ENCODE measurements at places on chromosomes 7 and 10.

DNA sequence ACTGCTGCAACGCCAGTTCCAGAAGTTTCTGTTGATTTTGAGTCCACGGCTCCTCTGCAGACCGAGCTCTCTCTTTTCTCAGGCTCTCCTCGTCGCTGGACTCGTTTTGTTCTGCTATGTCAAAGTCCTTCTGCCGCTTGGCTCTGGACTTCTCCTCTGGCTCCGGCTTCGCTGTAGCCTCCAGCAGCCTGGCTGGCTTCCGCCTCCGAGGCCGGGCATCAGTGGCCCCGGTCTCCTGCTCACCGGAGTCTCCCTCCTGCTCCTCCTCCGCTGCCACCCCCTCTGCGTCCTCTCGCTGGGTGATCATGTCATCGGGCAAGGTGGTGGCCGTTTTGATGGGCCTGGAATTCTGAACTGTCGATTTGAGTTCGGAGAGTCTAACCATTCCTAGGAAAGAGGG lies 225.2 kb downstream of the MLLT10 start:
- no peak for DNase-seq

GRCh38 chr7:130069179-130069977 lies 956 bp upstream of the KLHDC10 start:
- no peak for DNase-seq

DNA sequence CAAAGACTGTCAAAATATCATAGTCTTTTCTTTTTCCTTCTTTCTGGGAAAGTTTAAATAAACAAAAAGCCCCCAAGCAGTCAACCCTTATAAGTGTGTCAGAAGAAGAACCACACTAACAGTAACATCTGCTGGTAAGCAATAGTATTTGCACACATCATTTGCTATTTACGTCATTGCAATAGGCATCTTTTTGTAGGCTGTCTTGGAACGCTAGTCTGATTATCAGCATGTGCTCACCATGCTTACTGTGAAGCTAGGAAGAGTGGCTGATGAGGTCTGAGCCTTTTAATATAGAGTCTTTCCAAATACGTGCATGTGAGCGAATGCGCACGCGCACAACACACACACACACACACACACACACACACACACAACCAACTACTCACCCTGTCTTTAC lies 599.0 kb upstream of the TPK1 start:
- DNase-seq = no peak

DNA sequence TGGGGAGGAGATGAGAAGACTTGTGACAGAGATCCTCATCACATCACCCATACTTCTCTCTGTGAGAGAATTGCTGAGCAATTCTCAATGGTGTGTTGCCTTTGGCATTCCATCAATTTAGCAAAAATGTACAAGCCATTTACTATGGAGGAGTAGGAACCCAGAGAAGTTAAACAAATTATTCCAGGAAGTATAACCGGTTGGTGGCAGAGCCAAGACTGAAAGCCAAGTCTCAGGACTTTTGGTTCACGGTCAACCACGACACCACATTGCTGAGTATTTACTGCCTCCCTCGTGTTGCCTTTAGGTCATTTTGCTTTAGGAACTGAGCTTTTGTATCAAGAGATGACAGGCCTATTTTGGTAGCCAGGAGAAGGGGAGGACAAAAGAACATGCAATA lies 88.0 kb upstream of the ELMO1 start:
- DNase-seq = no peak

DNA sequence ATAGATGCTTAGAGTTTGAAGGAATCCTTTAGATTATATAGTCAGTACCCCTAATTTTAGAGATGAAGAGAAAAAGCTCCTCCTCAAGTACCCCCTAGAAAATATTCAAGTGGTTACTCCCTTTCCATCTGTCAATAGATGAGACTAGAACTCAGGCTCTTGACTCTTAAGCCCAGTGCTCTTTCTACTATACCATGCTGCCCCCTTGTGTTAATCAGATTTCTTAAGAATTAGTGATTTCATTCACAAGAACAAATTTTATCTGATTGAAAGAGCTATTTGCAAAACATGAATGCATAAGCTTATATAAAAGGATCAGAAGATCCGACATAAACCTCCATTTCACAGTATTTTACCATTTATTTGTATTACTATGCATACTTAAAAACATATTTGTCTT lies 179.3 kb downstream of the TFEC start:
- DNase-seq = peak; percentile 66

- DNase-seq = peak; percentile 43
Observed at GRCh38 chr10:30784524-30784896, 155.0 kb upstream of the LYZL2 start.

GRCh38 chr10:14557567-14557966 lies 217.1 kb downstream of the FAM107B start:
- DNase-seq = no peak

DNA sequence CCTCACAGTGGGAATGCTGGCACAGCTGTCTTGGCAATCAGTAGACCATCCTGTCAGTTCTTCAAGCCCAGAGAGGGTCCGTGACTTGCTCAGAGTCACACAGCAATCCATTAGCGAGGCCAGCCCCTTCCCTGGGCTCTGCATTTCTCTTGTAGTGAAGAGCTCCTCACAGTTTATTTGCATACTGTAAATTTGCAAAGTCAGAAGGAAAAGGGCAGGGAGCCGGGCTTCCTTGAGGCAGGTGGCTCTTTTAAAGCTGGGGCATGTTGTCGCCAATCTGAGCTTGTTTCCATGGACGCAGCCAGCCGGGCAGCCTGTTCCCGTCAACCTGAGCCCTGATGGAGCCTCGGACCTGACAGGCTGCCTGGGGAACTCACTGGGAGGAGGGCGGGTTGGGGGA lies 123.4 kb downstream of the CUX1 start:
- no peak for DNase-seq

GRCh38 chr7:116522247-116522646 lies 2.6 kb upstream of the CAV1 start:
- no peak for DNase-seq

- no peak for DNase-seq
Observed at GRCh38 chr10:15346440-15347141, 24.5 kb downstream of the FAM171A1 start.

GRCh38 chr10:133405272-133405671 lies 11.3 kb downstream of the MTG1 start:
- DNase-seq = no peak

GRCh38 chr7:80935991-80936780 lies 17.3 kb upstream of the SEMA3C start:
- DNase-seq = no peak

- DNase-seq = no peak
Observed at GRCh38 chr10:117560942-117561341, 18.4 kb downstream of the EMX2 start.

DNA sequence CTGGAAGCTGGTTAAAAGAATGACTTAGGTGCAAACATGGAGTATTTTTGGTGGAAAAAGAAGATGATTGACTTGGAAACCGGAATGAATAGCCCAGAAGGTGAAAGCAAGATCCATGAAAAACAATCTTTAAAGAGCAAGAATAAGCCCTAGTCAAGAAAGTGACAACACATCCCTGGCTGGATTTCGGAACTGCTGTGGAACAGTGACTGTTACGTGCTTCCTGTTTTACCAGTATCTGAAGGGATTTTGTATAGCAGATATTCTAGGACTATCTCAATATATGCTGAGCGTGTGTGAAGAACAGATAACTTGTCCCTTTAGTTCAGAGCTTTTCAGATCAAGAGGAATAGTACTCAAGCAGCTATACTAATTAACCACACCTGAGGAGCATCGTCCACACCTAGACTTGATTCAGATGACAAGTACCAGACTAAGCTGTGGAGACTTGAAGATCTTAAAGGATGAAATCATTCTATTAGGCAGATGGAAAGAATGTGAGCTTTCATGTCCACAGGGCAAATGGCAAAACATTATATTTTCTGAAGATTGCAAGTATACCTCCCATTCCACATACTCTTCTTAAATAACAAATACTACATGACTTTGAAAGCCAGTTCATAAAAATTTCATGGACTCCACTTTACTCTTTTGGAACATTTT lies 11.5 kb upstream of the TES start:
- DNase-seq = no peak

DNA sequence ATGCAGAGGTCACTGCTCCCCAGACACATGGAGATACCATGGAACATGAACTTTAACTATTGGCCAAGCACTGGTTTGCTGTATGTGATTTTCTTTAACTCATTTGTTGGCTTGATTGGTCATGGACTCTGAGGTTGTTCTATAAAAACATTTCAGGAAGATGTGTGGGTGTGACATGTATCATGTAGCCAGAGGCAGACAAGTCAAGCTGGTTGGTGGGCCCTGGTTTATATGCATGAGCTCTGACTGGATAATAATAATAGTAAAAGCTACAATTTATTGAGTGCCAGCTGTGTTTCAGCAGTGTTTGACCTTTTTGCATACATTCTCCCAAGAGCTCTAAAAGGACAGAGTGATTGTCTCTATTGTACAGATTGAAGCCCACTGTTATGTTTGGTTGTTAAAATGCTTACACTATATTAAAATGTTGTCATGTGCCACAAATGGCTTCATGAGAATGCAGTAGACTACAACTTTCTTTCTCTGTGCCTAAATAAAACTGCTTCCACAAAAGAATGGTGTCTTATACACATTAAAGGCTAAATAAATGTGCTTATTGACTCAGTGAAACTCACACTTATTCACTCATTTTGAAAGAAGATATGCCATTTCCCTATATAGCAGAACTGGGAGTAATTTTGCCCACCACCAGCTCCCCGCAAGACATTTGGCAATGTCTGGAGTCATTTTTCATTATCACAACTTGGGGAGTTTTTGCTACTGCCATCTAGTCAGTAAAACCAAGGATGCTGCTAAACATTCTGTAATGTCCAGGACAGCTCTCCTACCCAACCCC lies 243.6 kb upstream of the NFE2L3 start:
- no peak for DNase-seq

GRCh38 chr7:1144269-1144771 lies 15.7 kb downstream of the ZFAND2A start:
- peak; percentile 74 for DNase-seq

DNA sequence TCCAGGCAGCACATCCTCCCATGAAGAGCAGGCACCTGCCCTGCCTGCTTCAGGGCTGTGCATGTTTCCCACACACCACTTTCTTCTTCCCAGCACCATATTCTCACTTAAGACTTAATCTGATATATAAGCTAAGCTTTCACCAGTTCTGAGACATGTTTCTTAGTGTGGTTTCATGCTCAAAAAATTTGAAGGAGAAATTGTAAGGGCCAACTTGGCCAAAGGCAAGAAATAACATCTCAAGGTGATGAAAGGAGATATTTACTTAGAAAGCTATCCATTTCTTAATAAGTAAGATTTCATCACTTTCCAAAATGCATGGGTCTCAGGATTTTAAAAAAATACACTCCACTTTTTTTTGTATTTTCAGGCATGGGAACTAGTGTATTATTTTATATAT lies 468.1 kb upstream of the AKR1E2 start:
- DNase-seq = no peak

DNA sequence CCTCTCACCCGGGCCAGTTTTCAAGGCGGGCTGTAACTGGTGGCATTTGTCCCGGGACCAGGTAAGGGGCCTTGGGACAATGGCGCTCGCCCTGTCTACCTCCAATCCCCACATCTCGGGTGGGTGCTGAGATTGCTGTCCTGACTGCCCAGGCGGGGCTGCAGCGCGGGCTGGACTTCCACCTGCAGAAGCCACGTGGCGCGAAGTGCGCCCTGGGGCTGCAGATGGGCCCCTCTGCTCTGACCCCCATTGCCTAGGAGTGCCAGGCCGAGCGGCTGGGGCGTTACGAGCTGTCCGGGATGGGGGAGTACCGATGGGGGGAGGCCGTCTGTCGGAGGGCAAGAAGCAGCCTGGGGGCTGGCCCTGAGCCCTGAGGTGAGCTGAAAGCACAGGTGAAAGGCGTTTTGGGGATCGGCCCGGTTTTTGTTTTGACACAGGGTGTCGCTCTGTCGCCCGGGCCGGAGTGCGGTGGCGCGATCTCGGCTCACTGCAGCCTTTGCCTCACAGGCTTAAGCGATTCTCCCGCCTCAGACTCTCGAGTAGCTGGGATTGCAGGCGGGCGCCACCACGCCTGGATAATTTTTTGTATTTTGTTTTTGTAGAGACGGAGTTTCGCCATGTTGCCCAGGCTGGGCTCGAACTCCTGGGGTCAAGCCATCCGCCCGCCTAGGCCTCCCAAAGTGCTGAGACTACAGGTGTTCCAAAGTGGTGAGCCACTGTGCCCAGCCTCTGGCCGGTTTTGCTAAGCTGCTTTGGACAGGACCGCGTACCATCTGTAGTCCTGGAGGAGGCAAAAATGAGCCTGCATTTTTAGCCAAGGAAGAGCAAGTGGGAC lies at the start of gene SFXN2:
Gene SFXN2 (plus strand): TSS at position 16 of the 835 bp plus-strand sequence. CDS start 12,001 bp downstream, outside the sequence.
- DNase-seq = peak; percentile 69

GRCh38 chr7:8590791-8591190 lies 157.4 kb downstream of the NXPH1 start:
- DNase-seq = no peak

DNA sequence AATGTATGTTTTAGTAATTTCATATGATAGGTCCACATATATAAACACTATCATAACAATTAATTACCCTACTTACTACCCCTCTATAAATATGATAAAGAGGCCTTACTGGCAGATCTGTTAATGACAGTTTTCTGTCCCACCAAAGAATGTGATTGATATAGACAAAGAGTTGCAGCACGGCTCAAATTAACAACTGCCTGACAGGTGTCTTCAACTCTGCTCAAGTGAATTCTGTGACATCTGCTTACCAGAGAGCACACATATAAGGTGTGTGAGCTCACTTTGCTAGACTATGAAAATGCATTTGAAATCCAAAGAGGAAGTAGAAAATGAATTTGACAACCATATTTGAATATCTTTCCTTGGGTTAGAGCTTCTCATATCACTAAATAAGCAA lies 36.6 kb downstream of the CACNA2D1 start:
- no peak for DNase-seq

- DNase-seq = no peak
Observed at GRCh38 chr7:48011323-48011722, 17.6 kb downstream of the SUN3 start.

DNA sequence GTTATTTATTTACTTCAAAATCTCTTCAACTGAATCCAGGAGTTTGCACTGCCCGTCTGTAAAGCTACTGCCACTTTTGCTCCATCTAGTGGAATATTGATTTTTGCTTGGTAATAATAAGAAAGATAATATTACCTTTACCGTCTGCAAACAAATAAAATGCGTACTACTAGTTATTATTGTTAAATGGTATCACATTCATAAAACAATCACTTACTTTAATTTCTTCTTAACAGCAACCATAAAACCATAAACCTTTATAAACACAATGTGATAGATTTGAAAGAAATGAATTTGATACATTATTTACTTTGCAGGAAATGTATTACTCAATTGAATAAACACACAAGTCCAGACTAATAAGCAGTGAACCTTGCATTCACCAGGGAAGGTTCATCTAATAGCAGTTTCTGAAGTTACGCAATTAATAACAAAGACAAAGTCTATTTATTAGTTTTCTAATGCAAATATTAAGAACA lies 6.4 kb downstream of the AGMO start:
- DNase-seq = peak; percentile 3

- DNase-seq = no peak
Observed at GRCh38 chr10:129850790-129851189, 113.3 kb downstream of the EBF3 start.

DNA sequence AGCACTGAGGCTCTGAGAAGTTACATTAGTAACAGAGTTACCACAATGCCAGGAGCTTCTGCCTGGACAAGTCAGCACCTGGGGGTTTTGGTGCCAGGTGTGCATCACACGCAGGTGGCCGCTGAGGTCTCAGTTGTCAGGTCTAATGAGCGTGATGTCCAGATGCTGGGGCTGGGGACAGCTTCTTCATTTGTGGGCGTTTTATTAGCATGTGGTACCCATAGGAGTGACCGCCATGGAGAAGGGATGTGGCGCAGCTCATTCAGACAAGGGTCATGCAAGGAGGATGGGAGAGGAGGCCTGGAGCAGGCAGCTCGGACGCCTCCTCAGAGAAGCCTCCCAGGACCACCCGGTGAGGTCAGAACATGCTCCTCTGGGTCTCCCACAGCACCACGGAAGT lies 27.8 kb downstream of the FAM241B start:
- no peak for DNase-seq
